Stimulated activated CD4-positive, alpha-beta T cell treated with anti-CD3 and anti-CD28 coated beads, Interleukin-4, amount 100 ng/mL, for 1 hour (primary cell): ENCODE measurements at places on chromosomes 2 and 18.

GRCh38 chr18:28905509-28905908 lies 728.6 kb upstream of the CDH2 start:
- DNase-seq, result no peak

DNA sequence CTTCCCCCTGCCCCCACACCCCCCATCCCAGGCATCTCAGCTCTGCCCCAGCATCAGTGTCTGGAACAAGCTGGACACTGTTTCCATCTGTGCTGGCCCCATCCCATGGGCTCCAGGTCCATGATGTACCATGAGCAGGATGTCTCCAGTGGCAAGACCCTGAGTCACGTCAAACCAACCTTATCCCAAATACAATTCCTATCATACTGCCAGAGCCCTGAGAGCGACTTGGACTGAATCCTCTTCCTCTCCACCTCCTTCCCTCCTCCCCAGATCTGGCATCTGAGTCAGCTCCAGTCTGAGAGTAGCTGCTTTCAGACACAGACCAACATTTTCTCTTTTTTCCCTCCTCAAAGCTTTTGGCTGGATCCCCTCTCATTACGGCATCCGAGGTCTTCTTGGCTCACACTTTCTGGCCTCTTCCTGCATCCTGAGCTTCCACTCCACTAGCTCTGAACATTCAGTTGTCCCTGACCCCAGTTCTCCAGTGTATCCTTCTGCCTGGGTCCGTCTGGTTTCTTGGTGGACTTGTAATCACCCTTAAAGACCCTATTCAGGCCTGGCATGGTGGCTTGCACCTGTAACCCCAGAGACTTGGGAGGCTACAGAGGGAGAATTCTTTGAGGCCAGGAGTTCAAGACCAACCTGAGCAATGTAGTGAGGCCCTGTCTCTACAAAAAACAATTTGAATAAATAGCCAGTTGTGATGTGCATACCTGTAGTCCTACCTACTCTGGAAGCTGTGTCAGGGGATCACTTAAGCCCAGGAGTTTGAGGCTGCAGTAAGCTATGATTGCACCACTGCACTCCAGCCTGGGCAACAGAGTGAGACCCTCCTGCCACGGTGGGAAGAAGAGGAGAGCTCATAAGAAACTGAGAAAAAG lies 68.3 kb downstream of the ACKR3 start:
- DNase-seq, result no peak

- DNase-seq, result peak; percentile 26
These were observed 30.6 kb downstream of the HNRNPLL start for GRCh38 chr2:38572167-38572566.

DNA sequence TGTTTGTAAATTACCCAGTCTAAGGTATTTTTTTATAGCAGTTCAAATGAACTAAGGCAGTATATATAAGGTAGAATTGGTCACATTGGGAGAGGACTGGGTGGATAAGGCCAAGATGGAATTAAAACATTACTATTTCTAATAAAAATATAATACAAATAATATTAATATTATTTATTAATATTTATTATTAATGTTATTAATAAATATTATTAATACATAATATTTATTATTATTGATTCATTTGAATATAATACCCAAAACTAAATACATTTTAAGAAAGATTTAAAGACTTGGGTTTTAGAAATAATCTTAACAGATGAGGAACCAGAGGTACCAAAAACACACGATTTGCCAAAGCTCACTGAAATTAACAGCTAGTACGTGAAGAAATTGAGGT lies 30.5 kb upstream of the MC2R start:
- DNase-seq, result no peak

- peak; percentile 68 for DNase-seq
These were observed 48.2 kb upstream of the MAP3K20 start for GRCh38 chr2:173027181-173028128.

GRCh38 chr2:156380117-156380645 lies 47.7 kb upstream of the NR4A2 start:
- no peak for DNase-seq
